ENCODE measurements at places on chromosomes 7 and 10.

DNA sequence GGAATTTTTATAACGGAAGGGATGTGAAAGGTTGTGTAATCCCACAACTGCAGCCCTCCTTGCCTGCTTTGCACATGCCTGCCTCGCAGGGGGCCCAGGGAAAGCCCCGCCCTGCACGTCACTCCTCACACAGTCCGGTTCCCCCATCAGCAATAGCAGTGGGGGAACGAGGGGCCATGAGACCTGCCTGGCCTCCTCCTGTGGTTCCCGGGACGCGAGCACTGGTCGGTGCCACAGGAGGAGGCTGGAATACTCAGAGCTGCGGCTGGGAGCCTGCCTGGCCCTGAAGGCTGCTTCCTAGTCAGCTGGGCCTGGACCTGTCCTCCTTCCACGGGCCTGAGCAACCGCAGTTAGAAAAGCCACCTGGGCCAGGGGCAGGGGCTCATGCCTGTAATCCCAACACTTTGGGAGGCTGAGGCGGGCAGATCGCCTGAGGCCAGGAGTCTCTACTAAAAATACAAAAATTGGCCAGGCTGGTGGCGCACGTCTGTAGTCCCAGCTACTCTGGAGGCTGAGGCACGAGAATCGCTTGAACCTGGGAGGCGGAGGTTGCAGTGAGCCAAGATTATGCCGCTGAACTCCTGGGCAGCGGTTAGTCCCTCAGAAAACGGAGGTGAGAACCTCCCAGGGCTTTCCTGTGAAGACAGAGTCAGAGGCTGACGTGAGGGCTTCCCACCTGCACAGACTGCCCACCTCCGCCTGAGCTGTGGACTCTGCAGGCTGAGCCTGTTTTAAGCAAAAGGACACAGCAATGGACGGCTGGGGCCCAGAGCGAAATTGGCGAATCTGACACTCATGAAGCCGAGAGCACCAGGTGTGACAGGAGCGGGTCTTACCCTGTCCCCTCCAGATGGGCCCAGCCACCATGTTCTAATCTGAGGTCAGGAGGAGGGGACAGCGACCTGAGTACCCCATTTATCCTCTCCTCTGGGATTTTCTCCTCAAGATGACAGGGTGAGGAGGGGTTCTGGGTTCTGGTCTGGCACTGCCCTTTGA, 52.9 kb downstream of the VIPR2 start:
- DNase-seq = no peak

DNA sequence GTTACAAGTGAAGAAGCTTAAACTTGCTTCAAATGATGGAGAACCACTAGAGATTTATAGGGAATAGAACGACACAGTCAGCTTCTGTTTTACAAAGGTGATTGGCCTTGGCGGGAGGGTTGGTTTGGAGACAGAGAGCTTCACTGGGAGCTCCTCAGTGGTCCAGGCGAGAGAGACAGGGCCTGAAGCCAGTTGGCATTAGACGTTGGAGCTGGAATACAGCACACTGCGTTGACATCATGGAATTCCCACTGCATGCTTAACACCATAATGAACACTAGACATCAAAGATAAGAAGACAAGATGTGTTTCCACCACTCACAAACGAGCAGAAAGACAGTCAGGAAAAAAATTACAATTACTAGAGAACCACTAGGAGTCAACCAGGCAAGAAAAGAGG, 67.8 kb downstream of the TBXAS1 start:
- DNase-seq = no peak

DNA sequence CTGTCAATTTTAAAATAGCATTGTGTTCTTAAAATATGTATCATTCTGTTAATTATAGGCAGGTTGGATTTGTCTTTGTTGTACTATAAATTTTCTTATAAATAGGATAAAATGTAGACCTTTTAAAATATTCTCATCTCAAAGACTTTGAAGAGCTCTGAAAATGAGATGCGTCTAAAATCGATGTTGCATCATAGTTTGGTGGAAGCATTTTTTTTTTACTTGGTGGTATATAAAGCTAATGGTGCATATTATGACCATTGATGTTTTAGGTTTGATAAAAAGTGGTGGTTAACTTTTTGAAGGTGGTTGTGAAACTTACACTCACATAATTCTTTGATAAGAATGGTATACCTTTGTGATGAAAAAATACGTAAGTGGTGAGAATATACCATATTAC, 69.1 kb downstream of the ZNRF2 start:
- no peak for DNase-seq

DNA sequence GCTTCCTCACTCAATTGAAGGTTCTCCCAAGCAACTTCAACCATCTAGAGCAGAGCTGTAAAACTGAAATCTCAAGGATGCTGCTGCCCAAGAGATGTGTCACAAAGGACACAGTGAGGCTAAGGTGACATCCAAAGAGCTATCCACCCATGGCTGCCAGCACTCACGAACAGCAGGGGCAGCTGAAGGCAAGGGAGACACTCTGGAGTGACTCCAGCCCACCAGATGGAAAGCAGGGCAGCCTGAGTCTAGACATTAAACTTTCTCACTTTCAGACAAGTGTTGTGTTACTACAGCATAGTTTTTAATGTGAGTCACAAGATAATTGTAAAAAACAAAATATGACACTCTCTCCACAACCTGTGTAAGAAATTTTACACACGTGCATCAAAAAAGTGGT, 113.5 kb downstream of the LARP4B start:
- DNase-seq = no peak

DNA sequence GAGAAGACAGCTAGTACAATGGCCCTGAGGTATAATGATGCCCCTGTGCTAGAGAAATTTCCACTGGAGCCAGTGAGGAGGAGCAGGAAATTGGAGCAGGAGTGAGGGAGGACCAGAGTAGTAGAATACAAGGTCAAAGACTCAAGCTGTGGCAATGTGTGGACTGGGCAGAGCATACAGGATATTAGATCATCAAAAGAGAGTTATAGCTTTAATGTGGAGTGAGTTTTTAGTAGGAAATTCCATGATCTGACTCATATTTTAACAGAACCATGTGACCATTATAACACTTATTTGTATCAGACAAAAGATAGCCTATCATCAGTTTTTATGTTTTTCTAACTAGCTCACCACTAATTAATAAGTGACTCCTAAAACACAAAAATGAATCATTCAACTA, 154.1 kb downstream of the DGKB start:
- DNase-seq = peak; percentile 97

GRCh38 chr10:91682912-91683311, 50.0 kb upstream of the PPP1R3C start:
- no peak for DNase-seq

DNA sequence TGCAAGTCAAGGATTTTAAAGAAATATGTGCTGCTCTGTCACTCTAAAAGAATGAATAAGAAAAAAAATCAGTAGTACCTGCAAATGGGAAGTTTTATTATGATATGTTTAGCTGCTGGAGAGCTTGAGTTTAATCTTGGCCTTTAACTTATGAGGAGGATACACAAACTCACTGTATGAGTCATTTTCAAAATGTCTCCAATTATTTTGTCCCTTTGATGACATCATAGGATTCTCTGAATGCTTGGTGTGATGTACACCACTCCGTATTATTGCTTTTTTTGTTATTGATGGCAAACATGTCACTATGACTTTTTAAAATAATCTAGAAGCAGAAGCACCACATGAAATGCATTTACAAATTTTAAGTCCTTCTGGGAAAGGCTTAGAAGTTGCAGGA, 125.8 kb downstream of the RALA start:
- DNase-seq = no peak

DNA sequence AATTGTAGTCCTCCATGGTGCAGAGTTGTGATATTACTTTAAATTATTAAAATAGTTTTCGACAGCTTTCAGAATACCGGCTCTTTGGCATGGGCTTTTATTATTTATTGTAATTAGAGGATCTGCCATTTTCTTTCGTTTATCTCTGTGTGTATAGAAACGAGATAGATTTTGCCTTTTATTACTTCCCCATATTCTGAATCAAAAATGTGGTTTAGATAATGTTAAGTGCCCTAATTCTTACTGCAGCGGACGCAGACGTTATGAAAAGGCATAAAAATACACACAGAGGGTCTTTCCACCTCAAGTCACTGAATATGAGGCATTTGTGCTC, 1.9 kb upstream of the ARID5B start:
- DNase-seq = no peak

- DNase-seq = no peak
These were observed 51.5 kb downstream of the ADAM12 start for GRCh38 chr10:126336801-126337200.

GRCh38 chr7:2723138-2723850, 35.3 kb downstream of the AMZ1 start:
- DNase-seq = no peak

GRCh38 chr10:53619671-53620070, 847.1 kb upstream of the MBL2 start:
- no peak for DNase-seq

DNA sequence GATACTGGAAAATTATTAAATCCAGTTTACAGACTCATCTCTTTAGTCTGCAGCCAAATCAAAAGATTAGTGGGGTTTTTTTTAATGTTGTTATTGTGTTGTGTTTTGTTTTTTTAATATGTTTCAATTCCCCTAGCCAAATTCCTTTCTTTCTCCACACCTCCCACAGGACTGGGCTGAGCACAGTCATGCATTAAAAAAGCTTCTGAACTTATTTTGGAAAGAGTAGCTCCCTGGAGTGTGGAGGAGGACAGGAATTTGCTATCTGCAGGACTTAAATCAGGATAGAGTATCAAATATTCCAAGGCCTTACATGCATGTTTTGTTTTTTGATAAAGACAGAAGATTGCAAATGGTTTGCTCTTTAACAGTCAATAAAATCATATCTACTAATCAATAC, 90.7 kb downstream of the GNAI1 start:
- DNase-seq = no peak

- DNase-seq = no peak
These were observed 46.8 kb downstream of the FAM107B start for GRCh38 chr10:14727924-14728323.

GRCh38 chr7:142857625-142858024, 2.7 kb downstream of the EPHB6 start:
- no peak for DNase-seq

DNA sequence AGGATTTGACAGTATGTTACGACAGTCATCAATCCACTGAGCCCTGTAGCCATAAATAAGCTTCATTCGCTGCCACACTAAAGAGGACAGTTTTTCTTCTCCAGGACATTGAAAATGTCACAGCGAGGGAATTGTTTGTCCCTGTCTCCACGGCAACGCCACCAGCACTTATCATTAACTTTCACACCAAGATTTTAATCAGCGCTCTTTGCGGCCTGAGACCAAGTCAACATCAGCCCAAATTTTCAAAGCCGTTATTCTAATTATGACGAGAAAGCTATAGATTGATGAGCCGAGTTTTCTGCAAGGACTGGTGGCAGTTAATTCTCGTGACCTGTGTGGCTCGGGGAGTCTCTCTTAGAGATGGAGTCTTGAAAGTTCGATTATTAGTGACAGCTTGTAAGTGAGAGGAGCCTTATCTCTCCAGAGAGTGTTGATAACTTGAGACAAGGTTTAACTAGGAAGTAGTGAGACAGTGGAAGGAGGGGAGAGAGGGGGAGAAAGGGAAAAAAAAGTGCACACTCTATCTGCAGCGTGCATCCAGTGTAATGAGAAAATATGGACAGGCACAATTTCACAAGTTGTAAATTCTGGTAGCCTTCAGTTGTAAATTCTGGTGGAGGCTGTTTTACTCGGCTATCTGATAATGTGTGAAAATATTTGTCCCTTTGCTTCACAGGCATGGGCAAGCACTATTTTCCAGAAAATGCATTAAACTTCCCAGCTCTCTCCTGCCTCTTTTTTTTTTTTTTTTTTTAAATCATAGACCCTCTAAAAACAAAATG, 473.3 kb downstream of the LRMDA start:
- no peak for DNase-seq

- no peak for DNase-seq
These were observed 219.8 kb upstream of the GLI3 start for GRCh38 chr7:42456756-42457276.

DNA sequence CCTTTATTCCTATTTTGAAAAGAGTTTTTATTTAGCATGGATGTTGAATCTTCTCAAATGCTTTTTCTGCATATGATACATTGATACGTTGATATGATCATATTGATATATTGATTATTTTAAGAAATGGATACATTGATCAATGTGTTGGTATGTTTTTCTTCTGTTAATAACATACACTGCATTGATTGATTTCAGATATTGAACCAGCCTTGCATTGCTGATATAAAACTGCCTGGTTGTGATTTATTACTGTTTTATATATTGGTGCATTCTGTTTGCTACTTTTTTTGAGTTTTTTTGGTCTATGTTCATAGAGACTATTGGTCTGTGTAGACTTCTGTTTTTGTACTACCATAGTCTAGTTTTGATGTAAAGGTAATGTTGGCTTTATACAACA, 26.8 kb upstream of the RABGEF1 start:
- no peak for DNase-seq

DNA sequence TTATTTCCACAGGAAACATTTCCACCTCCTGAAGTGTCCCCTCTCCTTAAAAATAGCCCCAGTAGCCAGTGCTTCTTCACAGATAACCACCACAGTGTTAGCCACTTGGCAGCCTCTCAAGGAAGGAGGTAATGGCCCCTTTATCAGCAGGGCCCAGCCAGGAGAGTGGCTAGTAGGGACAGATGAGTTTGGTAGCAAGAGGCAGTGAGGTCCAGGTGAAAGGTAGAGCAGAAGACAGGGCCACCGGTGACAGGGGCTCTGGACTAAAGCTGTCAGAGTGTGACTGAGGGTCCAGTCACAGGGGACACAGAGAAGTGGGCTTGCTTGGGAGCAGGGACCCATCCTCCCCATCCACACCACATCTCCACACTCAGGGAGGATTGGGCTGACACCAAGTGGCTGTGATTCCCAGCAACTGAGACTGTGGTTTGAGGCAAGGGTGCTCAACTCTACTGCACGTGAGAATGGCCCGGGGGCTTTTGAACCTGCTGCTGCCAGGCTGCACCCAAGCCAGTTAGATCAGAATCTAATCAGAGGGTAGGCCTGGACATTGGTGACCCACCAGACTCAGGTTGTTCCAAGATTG, 52.2 kb downstream of the C10orf120 start:
- DNase-seq = no peak

GRCh38 chr10:114584419-114584818, 73.7 kb downstream of the ABLIM1 start:
- DNase-seq = no peak

DNA sequence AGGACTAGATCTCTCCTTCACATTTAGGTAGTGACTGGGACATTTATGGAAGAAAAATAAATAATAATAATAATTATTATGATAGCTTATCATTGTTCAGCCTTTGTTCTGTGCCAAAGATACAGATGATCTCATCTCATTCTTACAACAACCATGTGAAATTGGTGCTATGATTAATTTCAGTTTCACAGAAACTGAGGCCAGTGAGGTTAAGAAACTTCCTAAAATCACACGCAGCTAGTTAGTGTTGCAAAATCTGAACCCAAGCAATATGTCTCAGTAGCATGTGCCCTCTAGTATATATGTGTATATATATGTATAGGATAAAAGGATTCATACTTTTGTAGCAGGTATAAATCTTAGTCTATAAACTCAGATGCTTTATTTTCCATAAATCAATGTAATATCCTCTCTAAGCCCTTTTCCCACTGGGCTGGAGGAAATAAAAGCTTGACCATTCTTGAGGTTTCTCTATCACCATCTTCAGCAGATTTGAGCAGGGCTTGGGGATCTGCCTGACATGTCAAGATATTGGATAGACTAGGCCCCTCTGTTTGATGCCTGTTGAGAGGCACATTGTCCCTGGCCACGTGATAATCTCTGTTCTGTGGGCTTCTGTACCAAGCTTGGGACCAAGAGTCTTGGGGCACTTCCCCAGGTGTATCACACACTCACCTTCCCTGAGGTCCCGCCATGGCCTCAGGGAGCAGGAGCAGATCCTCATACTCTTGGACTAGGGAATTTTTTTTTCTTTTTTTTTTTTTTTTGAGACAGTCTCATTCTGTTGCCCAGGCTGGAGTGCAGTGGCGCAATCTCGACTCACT, 172.6 kb upstream of the NRP1 start:
- DNase-seq = no peak
